ENCODE measurements at places on chromosomes 3 and 15. TPM values are rescaled to one million over a fixed set of nuclear protein-coding genes. Genes with fewer than 3 reads are reported as not detected.

The OR5K2 gene
- total RNA-seq = not detected

The CFAP91 gene
- 0.29 TPM for total RNA-seq

The FAM81A gene
- 14.8 TPM for total RNA-seq

The SCN11A gene
- not detected for total RNA-seq

The CADM2 gene
- not detected for total RNA-seq

The TRPM1 gene
- not detected for total RNA-seq

The FETUB gene
- total RNA-seq = 0.14 TPM

The REC114 gene
- not detected for total RNA-seq

The HRH1 gene
- 7.8 TPM for total RNA-seq

The SAMMSON gene
- not detected for total RNA-seq

The WNT7A gene
- 0.19 TPM for total RNA-seq

The MRAS gene
- 10.2 TPM for total RNA-seq

The BSN gene
- 0.08 TPM for total RNA-seq

The RBP2 gene
- not detected for total RNA-seq

The TMCO5A gene
- not detected for total RNA-seq

The LMCD1 gene
- total RNA-seq = 59.3 TPM

The SCAMP5 gene
- total RNA-seq = 9.3 TPM

The AADAC gene
- total RNA-seq = 16.3 TPM

The MON1A gene
- total RNA-seq = 8.7 TPM

The AGTR1 gene
- total RNA-seq = 0.54 TPM

The MYEF2 gene
- 21.2 TPM for total RNA-seq

The ATP13A3 gene
- 24.9 TPM for total RNA-seq

The TMC3 gene
- total RNA-seq = not detected

The CAMK2N2 gene
- total RNA-seq = 0.75 TPM

The SERINC4 gene
- total RNA-seq = not detected

The RASGRF1 gene
- total RNA-seq = 1.9 TPM

The GPR160 gene
- 1.1 TPM for total RNA-seq

The ARHGAP31 gene
- 1.2 TPM for total RNA-seq

The ARPIN gene
- total RNA-seq = 11.4 TPM

The SLC51A gene
- total RNA-seq = not detected

The CHMP2B gene
- 93.9 TPM for total RNA-seq

The PRR23E gene
- not detected for total RNA-seq

The ROPN1 gene
- total RNA-seq = not detected

The TOPAZ1 gene
- total RNA-seq = not detected

The DMXL2 gene
- 13.0 TPM for total RNA-seq

The SLC12A1 gene
- total RNA-seq = not detected

The IL17RB gene
- total RNA-seq = 1.2 TPM

The ARHGEF26 gene
- total RNA-seq = 6.7 TPM

The SCG5 gene
- 2.3 TPM for total RNA-seq

The CAMK1 gene
- 21.8 TPM for total RNA-seq

The ROBO2 gene
- total RNA-seq = not detected

The EFCC1 gene
- not detected for total RNA-seq

The UBA3 gene
- total RNA-seq = 27.9 TPM

The GPR171 gene
- not detected for total RNA-seq

The FMN1 gene
- 0.25 TPM for total RNA-seq

The BMF gene
- total RNA-seq = 1.6 TPM
